ENCODE measurements at places on chromosomes 12 and 14. TPM values are rescaled to one million over a fixed set of nuclear protein-coding genes. Genes with fewer than 3 reads are reported as not detected.

The SERPINA9 gene
- polyA plus RNA-seq: not detected

The MIP gene
- polyA plus RNA-seq: not detected

The SYNDIG1L gene
- polyA plus RNA-seq: 0.24 TPM

DNA sequence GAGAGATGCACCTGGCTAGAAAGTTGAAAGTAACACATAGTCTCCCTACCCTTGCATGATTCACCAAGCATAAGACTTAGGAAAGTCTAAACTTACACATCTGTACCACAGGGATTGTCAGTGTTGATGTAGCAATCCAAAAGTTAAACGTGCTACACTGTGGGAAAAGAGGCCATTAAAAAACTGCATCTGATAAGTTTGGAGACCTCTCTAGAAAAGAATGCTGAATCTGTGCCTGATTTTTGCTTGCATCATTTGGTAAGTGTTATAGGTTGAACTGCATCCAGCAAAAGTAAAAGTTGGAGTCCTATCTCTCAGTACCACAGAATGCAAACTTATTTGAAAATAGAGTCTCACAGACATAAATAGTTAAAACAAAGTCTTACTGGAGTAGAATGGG, 126.6 kb downstream of the SLC6A15 start:
- DNase-seq: no peak

DNA sequence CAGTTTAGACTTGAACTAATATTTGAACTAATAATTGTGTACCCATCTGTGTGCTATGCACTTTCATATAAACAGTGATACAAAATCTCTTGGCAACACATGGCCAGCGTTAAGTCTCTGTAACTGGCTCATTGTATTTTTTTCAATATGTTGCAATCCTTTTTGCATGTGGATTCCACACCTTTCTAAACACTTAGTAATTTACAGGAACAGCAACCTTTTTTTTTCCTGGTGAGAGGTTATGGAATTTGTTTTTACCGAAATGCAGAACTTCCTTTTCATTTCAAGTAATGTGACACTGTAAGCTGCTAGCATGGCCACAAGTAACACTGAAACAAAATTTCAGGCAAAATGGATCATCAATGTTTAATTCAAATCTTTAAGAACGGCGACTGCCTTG, 45.4 kb upstream of the EPS8 start:
- DNase-seq: no peak

DNA sequence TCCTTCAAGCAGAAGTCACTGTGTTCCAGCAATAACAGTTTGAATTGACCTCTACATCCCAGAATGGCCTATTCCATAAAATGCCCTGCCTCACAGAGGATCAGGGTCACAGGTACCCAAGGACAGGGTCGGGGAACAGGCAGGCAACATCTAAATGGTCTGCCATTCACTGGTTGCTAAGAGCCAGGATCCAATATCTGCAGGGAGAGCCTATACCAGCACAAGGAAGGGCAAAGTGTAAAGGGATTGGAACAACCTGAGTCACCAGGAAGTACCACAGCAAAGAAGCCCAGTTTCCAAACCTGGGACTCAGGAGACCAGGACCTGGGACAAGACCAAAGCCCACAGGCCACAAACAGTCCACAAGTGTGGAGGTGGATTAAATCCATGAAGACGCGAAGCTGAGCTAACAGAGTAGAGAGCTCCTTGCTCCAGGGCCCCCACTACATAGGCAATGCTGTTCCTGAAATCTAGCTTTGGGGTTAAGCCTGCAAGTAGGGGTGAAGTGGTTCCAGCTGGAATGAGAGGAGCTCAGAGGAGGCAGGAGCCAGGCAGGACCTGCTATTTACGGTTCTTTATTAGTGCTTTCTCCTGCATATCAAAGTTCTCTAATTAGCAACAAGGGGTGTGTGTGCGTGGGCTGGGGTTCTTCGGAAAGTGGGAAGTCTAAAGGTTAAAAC, 274.3 kb downstream of the BCL11B start:
- no peak for DNase-seq

DNA sequence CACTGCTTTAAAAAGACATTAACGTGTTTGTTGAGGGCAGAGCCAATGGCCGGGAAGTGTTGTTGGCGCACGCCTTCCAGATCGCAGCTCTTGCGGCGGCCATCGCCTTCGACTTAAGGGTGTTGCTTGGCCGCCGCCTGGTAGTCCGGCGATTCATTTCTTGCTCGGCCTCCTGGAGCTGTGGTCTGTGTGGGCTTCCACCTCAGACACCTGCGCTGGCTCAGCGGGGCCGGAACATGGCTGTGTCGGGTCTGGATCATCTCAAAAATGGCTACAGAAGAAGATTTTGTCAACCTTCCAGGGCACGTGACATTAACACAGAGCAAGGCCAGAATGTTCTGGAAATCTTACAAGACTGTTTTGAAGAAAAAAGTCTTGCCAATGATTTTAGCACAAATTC, 24.7 kb downstream of the GALNT4 start:
- DNase-seq: no peak

GRCh38 chr12:88947486-88948043, 367.3 kb upstream of the KITLG start:
- no peak for DNase-seq

Data from right renal cortex interstitium (tissue), 3 donors.